NCI-H2081 treated with DMSO at 0.1 percent for 48 hours (cell line): ENCODE measurements at places on chromosomes 16 and 17.

- no peak for DNase-seq
Measured at GRCh38 chr17:19578545-19578944, 44.9 kb downstream of the SLC47A1 start.

- no peak for DNase-seq
Measured at GRCh38 chr16:543301-544164, 16.0 kb downstream of the CAPN15 start.

GRCh38 chr17:51398687-51399086 lies 138.3 kb downstream of the UTP18 start:
- no peak for DNase-seq

GRCh38 chr17:45098081-45098868 lies 34.0 kb downstream of the PLCD3 start:
- DNase-seq: no peak

GRCh38 chr16:67089101-67089500 lies 20.6 kb upstream of the PHAF1 start:
- no peak for DNase-seq

DNA sequence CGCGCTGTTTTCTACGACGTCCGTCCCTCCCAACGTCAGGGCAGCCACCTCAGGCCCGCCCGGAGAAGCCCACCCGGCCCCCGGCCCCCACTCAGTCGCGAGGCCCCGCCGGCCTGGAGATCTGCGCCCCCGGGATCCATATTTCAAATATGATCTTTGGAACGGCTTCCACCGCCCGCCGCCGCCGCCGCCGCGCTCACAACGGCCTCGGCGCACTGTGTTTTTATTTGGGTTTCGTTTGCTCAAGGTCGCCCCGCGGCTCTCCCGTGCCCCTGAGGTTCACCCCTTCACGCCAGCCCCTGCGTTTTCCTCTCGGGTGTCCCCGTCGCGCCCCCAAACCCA lies 4.2 kb upstream of the CBX4 start:
- DNase-seq: no peak

- DNase-seq: no peak
Measured at GRCh38 chr16:239948-240277, 5.3 kb downstream of the FAM234A start.

DNA sequence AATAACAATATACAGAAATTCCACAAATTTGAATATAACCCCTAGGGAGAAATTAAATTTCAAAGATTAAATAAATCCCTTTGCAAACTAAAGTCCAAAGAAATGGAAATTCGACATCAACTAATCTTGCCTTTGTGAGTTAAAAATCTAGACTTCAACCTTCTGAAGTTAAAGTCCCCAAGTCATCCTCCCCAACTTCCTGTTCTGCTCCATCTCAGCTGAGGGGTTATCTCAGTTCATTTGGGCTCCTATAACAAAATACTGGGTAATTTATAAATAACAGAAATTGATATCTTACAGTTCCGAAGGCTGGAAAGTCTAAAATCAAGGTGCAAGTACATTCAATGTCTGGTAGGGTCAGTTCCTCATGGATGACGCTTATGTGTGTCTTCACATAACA lies 22.8 kb upstream of the KDM6B start:
- no peak for DNase-seq

DNA sequence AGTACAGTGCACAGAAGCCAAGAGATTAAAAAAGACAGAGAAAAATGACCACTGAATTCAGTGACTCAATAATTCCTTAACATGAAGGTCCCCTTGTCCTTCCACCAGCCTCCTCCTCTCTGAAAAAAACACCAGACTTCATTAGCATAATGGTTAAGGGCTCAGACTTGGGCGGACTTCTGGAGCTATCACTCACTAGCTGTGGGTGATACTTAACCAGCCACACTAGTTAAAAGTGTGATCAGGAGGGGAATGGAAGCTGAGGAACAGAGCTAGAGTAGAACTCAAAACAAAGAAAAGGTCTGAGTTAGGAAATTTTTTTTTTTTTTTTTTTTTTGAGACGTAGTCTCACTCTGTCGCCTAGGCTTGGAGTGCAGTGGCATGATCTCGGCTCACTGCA lies 23.2 kb downstream of the ZNF652 start:
- DNase-seq: no peak

DNA sequence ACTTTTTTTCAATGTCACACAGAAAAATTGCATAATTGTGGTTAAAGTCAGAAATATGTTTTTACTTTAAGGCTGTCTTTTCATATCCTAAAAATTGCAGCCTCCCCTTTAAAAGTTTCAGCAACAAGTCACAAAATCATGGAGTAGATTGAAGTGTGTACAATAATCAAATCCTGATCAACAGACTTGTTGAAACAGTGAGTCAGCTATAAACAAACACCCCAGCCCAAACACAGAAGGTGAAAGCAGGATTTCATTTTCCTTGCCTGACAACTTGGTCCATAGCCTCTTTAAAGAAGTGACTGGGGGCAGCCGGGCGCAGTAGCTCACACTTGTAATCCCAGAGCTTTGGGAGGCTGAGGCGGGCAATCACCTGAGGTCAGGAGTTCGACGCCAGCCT lies 59.9 kb downstream of the WNT3 start:
- DNase-seq: no peak

DNA sequence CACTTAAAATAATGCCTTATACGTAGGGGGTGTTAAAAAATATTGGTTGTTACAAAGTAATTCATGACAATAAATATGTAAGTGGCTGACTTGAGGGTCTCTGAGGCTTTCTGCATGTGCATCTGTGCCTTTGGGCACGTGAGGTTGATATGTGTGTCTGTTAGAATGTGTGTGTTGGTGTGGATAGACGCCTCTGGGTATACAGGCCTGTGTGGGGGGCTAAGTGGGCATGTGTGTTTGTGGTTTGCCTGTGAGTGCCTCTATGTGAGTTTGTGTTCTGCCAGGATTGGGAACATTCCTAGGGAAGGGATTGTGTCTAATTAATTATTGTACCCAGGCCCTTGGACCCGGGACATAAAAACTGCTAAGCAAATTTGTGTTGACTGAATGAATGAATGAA lies 19.0 kb downstream of the GP2 start:
- DNase-seq: no peak

DNA sequence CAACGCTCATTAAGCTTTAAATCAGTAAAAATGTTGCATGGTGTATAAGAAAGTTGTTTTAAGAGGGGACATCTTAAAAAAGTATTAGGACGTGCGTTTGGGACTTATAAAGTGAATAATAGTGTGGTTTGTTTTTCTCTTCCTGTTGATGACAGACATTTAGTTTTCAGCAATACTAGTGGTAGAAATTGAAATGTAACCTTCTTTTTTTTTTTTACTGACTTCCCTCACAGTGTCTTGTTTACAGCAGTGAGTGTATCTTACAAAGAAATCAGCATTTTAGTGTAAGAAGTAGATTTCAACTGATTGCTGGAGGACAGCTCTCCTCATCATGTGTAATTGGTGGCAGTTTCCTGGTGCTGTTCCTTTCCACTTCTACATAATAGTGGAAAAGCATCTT lies 39.6 kb downstream of the CYLD start:
- DNase-seq: no peak

GRCh38 chr16:2090777-2091546 lies 43.2 kb downstream of the TSC2 start:
- DNase-seq: no peak

GRCh38 chr16:77581706-77582105 lies 140.6 kb upstream of the NUDT7 start:
- DNase-seq: no peak

- DNase-seq: no peak
Measured at GRCh38 chr16:71722801-71723536, 1.5 kb downstream of the PHLPP2 start.

GRCh38 chr16:57271867-57272495 lies 12.5 kb downstream of the PLLP start:
- DNase-seq: no peak

- DNase-seq: no peak
Measured at GRCh38 chr17:78366109-78366848, 6.4 kb upstream of the SOCS3 start.

DNA sequence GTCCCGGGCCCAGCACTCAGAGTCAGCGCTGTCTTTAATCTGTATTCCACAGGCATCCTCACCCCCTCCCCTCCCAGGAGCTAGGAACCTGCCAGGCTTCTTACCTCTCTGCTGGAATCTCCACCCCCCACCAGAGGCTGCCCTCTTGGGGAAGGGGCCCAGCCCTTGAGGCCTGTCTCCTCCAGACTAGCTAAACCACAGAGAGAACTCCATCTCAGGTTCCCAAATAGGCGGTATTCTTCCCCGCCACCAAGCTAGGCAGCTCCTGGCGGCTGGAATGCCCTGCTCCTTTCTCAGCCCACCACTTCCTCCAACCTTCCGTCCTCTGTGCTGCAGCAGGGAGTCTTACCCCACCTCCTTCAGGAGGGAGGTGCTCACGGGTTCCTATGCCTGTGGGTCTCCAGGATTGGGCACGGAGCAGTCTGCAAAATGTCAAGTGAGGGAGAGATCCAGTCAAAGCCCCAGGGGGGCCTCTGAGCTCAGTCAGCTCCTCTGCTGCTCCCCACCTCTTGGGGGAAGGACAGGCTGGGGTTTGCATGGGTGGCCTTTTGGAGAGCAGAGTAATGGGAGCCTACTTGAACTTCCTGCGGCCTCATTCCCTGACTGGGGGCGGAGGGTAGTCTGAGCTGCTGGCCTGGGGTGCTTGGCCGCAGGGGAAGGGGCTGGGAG lies 55.7 kb downstream of the SREBF1 start:
- no peak for DNase-seq

- no peak for DNase-seq
Measured at GRCh38 chr17:43334738-43335402, 63.9 kb upstream of the ARL4D start.

DNA sequence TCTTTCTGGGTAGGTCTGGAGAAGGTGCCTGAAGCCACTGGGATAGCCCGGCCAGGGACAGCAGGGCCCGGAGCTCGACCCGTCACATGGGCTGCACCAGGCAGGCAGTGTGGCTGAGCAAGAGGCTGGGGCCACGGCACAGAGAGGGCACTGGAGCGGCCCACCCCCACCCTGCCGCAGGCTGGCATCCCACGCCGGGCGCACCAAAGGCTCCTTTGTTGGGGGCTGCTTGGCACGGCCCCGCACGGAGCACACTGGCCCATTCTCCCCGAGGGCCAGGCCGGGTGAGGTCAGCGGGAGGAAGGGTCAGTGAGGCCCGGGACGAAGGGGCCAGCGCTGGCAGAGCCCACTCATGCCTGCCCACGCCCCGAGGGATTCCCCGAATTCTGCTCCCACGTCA lies 36.5 kb upstream of the PVALEF start:
- no peak for DNase-seq

DNA sequence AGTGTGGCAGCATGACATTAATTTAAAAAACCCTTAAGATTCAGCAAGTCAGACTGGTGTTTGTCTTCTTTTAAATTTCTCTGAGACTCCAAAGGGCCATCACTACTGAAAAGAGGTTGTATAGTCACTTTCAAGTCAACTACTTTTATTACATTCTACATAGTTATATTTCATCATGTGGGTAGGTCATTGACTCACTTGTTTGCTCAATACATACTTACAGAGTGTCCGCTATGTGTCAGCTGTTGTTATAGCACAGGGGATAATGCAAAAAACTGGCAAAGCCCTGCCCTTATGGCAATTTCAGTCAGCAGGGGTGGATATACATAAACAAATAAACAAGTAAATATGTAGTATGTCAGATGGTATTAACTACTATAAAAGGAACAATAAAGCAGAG lies 2.5 kb upstream of the MYH4 start:
- DNase-seq: no peak

DNA sequence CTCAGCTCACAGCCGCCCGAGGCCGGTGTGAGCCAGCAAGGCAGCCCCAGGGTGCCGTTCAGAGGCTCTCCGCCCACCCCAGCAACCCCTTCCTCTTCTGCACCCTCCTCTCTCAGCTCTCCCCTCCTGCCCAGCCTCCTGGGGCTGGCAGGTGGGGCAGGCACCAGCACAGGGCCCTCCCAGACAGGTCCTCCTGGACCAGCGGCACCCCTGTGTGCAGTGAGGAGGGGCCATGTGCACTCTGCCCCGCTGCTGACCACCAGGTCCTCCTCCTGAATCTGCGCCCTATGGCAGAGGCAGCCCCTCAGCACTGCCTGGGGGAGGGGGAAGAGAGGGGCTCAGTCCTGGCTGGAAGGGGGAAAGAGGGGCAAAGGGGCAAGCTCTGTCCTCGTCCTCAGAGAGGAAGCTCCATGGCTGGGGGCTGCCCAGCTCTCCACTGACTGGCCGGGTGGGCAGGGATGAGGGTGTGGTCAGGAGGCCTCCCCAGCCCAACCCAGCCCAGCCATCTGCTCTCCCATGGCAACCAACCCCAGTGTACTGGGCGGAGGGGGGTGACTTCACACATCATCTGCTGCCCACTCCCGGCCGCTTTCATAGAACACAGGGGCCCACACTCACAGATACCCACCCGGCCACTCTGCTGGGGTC lies 5.4 kb upstream of the BCAR1 start:
- DNase-seq: no peak

DNA sequence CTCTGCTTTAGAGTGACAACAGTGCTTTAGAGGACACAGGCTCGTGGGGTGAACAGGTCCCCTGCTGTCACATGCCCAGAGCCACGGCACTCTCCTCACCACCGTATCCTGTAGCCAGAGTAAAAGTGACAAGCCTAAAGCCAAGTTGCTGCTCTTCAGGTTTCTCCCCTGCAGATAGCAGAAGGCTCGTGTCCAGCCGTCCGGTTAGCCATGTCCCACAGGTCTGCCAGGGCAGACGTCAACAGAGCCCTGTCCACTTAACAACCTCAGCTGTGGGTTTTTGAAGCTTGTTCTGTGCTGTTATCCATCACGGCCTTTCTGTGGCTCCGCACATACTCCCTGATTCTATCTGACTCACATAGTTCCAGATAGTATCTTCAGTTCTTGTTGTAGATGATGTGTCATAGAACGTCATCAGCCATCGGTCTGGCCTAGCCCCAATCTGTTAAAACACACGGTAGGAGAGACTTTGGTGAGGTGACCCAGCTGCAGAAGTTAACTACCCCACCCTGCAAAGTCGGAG lies 100.7 kb downstream of the SOCS1 start:
- no peak for DNase-seq

- no peak for DNase-seq
Measured at GRCh38 chr17:39165841-39166349, at the start of gene ARL5C. Gene ARL5C (minus strand): TSS chr17:39166161. CDS start chr17:39165760, 401 bp downstream.

- DNase-seq: no peak
Measured at GRCh38 chr16:9183682-9184353, 92.4 kb downstream of the HAPSTR1 start.

GRCh38 chr16:85296859-85297660 lies 184.8 kb upstream of the CIBAR2 start:
- DNase-seq: no peak

DNA sequence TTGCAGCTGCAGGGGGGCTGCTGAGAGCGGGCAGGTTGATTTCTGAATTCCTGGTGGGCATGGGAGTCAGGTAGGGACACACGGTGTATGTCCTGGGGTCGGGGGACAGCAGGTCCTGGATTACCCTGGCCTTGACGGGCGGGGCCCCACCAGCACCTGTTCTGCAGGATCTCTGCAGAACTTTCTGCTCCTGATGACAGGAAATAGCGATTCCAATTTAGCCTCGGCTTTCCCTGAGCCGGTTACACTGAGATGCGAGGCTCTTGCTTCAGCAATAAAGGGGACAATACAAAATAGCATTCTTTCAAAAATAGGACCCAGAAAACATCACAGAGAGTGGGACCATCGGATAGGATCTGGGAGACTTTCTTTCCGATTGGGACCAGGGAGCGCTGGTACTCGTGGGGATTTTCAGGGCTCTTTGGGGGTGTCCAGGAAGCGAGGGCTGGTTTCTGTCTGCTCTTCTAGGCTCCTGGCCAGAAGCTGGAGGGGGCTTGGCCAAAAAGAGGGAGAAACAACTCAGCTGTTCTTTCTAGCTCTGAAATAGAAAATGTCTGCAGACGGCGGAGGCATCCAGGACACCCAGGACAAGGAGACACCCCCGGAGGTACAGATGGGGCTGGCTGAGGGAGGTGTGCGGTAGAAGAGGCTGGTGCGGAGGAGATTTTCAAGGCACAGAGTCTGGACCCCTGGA lies 642 bp downstream of the ZNF205 start:
- no peak for DNase-seq
